ENCODE measurements at places on chromosomes 1 and 21.

DNA sequence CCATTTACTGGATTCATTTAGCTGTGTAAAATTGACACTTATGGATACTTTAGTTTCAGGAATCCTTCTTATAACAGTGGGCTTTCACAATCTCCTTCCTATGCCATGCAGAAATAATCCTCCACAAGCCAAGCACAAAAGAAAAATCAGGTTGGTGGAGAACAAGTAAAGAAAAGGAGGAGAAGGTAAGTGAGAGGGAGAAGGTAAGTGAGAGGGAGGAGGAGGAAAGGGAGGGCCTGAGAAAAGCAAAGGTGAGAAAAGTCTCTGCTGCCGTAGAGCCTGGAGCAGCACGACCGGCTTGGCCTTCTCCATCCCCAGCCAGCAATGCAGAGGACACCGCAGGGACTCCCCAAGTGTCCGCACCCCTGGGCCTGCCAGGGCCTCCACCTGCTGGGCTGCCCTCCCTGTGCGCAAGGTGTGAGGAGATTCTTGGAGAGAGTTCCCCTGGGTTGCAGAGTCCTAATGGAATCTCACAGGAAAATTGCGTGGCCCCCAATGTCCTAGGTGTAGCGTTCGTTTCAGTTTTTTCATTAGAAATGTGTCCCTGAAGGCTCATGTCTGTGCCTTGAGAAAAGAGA, 39.0 kb downstream of the PRMT2 start:
- no peak for DNase-seq

DNA sequence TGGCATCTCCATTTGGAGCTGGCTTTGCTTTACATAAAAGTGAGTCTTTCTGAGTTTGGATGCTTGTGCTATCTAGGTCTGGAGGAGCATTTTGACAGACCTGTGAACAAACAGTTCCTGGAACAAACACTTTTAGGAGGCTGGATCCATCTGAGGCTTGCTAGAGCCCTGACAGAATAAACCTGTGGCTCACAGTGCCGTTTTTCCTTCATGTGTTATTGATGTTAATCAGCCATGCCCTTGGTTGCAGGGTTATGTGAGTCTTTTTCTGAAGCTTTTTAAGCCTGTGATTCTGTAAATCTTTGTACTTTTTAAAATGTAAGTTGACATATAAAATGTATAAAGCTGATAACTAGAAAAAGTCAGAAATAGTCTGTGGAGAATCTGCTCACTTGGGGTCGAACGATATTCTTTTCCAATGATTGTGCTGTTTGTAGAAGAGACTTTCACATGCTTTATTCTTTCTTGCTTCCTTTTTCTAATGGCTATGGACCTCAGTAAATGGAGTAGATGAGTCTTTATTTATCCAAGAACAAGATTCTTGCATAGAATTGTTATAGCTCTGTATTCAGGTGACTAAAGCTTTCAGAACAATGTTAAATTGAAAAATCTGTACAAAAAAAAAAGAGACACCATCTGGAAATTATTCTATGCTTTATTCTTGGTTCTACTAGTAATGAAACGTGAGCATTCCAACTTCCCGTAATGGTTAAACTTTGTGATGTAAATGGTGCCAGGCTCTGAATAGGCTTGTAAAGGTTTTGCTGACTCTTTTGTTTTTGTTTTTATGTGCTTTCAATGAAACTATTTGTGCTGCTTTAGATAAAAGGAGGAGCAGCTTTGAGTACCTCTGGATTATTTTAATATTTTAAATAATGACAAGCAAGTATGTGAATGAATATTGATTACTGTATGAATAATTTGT, 53.7 kb downstream of the CACHD1 start:
- DNase-seq = no peak

GRCh38 chr1:216815260-216816131, 92.3 kb upstream of the ESRRG start:
- DNase-seq = no peak

GRCh38 chr21:43203591-43203990, 34.8 kb downstream of the CRYAA start:
- no peak for DNase-seq

Data from DMS79 (cell line).